ENCODE measurements at places on chromosomes 4 and X.

GRCh38 chrX:110331444-110332030 is 13.7 kb upstream of the AMMECR1 start:
- DNase-seq, result no peak

DNA sequence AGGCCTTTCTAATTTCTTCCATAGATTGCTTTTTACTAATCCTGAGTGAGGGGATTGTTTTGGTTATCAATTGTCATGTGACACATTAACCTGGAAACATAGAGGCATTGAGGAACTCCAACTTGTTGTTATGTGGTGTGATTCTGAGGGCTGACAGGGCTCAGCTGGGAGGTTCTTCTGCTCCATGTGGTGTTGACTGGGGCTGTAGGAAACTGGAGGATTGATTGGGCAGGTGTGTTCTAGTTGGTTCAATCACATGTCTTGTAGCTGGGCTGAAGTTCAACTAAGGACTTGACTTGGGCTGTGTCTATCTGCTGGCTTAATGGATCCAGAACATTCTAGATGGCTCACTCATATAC is 10.8 kb upstream of the CRLF2 start:
- no peak for DNase-seq

DNA sequence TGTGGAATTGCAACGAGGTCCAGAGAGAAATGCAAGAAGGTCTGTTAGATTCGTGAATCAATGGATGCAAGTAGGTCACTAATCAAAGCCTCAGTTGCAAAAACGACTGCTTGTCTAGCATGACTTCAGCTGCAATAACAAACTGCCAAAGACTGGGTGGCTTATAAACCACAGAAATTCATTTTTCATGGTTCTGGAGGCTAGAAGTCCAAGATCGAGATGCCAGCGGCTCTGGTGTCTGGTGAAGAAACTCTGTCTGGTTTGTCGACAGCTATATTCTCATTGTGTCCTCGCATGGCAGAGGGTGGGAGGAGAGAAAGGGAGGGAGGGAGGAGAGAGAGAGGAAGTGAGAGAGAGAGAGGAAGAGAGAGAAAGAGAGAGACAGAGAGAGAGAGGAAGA is 114.7 kb downstream of the MXRA5 start:
- no peak for DNase-seq

DNA sequence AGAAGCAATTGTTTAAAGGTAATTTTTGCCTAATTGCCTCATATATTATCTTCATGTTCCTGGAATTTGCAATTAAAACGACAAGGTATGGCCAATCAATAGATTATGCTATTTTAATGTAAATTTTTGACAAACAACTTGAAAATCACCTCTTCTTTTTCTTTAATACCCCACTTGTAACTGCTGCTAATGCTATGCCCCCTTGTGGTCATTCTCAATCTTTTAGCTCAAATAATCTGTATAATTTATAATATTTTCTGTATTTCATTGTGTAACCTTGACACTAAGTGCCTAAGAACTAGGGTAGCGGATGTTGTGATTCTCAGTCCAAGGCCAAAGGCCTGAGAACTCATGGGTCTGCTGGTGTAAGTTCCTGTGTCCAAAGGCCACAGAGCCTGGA is 831.7 kb upstream of the POU3F4 start:
- DNase-seq, result no peak

- DNase-seq, result no peak
These were observed 325.0 kb downstream of the ARHGAP10 start for GRCh38 chr4:148056879-148057278.

GRCh38 chr4:116400480-116400879 is 684.9 kb downstream of the TRAM1L1 start:
- DNase-seq, result no peak

DNA sequence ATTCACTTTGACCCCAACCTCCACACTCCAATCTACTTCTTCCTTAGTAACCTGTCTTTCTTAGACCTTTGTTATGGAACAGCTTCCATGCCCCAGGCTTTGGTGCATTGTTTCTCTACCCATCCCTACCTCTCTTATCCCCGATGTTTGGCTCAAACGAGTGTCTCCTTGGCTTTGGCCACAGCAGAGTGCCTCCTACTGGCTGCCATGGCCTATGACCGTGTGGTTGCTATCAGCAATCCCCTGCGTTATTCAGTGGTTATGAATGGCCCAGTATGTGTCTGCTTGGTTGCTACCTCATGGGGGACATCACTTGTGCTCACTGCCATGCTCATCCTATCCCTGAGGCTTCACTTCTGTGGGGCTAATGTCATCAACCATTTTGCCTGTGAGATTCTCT is 344 bp downstream of the OR13H1 start:
- no peak for DNase-seq

DNA sequence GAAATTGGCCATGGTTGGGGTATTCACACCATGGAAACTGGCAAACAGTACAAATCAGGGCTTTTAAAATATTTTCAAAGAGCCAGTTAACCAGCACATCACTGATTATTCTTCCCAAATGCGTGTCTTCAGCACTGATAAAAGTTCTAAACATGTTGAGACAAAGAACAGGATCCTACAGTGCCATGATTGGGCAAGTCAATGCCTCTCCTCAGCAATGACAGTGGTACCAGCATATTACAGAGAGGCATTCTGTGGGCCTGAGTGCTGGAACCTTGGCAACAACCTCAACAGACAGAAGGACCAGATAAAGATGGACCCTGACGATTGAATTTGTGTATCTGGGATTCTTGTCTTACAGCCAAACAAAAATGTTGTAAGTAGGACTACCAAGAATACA is 108.9 kb downstream of the EFHC2 start:
- no peak for DNase-seq

Measured in AG04449 (cell line).